ENCODE measurements at places on chromosomes 12 and 14.

GRCh38 chr14:76756371-76756750 lies 4.9 kb upstream of the VASH1 start:
- no peak for DNase-seq

GRCh38 chr12:32025906-32026305 lies 66.7 kb downstream of the RESF1 start:
- DNase-seq: no peak

DNA sequence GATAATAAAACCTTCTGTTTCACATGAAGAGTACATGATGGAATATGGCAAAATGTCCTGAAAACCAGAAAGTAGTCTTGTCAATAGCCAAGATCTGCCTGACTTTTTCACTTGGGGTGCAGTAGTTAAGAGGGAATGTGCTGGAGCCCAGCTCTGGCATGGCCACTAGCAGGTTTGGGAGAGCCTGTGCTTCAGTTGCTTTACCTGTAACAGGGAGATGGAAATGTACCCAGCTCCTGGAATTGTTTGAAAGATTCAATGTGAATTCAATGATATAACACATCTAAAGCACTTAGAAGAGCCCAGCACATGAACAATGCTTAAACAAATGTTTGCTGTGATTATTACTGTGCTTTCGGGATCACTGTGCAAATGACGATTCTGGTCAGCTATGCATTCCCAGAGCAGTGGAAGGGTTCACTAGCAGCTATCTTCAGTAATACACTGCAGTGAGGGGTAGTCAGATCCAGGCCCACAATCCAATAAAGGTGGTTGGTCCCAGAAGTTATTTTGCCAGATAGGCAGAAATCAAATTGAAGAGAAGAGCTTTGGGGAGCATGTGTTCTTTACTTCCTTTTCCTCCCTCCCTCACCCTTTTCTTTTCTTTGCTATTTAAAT lies 224.9 kb downstream of the APAF1 start:
- DNase-seq: no peak

- no peak for DNase-seq
These were observed 170.8 kb downstream of the TMX1 start for GRCh38 chr14:51410897-51411296.

All from left hindlimb (tissue), 1 donor.